ENCODE measurements at places on chromosomes 6 and 20.
A peak's percentile ranks its signal among the peaks of the same experiment; 100 is the strongest.

- peak; percentile 75 for DNase-seq
Measured at GRCh38 chr20:1266167-1266973, at the start of gene SNPH. TSS of gene SNPH (plus strand) at chr20:1266294. CDS start at chr20:1296240, 29,946 bp downstream.

GRCh38 chr6:158255989-158256601, 56.2 kb upstream of the TULP4 start:
- no peak for DNase-seq

- DNase-seq, result no peak
Measured at GRCh38 chr6:19434065-19434464, 403.1 kb upstream of the ID4 start.

DNA sequence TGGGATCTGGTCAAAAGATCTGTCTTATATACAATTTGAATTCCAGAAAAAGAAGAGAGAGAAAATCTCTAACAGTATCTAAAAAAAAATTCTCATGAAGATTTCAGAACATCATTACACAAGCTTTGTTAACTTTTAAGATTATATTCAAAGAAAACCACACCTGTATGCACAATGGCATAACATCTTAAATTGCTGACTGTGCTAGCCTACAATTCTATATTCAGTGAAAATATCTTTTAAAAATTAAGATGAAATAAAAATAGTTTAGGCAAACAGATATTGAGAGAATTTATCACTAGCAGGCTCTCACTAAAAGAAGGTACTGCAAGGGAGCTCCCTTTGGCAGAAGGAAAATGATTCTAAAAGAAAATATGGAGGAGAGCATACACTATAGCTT, 100.3 kb downstream of the BCKDHB start:
- no peak for DNase-seq

DNA sequence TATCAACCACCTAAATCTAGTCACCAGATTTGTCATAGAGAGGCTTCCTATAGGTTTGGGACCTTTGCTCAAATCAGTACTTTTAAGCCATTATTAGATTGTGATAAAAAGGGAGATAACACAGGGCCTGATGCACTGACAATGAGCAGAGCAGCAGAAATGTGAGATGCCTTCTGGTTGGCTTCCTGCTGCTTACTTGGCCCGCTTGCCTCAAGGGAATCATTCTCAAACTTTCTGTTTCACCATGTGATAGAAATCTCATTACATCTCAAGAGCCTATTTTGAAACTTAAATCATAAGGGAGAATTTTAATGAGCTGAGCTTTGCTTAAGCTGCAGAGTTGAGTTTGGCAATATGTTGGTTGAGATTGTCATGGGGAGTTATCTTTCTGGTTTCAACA, 606.0 kb downstream of the DHX35 start:
- no peak for DNase-seq

DNA sequence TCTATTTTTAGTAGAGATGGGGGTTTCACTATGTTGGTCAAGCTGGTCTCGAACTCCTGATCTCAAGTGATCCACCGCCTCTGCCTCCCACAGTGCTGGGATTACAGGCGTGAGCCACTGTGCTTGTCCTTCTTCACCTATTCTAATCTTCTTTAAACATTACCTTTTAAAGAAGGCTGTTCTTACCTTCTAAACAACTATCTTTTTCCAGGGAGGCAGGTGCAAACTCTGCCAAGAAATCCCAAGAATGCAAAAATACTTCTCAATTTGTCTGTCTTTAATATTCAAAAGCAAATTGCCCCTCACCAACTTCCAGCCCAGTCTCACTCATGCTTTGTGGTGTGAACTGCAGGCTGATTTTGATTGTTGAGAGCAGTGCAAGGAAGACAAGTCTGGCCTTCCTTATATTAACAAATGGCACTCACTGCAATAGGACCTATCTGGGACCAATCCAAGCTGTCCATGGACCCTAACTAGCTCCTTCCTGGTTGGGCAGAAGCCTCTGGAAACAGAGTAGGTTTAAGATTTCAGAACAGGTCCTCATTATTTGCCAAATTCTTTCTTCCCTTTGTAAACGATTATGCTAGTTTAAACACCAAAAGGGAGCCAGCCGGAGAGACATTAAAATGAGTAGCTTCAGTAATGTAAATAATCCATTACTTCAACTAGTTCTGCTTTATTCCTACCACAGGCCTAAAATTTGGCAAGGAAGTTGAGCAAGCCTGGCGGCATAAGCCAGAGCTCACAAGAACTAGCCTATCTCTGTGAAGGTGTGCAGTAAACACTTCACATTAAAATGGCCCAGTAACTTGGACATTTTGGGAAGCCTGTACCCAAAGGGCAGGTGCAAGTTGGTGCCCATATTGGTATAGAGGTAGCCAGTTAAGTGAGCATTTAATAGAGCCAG, 1.6 kb downstream of the SCAND1 start:
- DNase-seq, result peak; percentile 13

DNA sequence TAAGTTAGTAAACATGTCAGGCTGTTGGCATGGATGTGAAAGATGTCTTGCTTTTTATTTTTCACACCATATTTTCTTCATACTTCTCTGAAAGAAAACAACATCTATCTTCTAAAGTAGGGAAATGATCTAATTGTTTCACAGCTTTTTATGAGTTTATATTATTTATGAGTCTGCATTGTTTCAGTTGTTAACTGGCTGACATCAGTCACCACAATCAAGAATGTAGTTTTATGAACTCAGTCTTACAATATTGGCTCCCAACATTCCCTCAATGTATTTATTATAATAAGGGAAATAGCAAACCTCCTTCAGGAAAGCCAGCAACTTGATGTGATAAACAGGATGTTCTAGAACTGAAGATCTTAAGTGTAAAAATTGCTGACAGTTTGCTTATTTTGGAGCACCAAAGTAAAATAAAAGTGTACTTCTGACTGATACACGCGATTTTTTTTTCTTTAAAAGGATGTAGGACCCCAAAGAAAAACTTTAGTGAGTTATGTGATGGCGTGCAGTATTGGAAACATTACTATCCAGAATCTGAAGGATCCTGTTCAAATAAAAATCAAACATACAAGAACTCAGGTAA, 106.0 kb downstream of the ADGRG6 start:
- no peak for DNase-seq

- peak; percentile 9 for DNase-seq
Measured at GRCh38 chr6:4281341-4282293, 146.2 kb upstream of the ECI2 start.

- peak; percentile 11 for DNase-seq
Measured at GRCh38 chr6:106974999-106975737, 639 bp upstream of the CD24 start.

DNA sequence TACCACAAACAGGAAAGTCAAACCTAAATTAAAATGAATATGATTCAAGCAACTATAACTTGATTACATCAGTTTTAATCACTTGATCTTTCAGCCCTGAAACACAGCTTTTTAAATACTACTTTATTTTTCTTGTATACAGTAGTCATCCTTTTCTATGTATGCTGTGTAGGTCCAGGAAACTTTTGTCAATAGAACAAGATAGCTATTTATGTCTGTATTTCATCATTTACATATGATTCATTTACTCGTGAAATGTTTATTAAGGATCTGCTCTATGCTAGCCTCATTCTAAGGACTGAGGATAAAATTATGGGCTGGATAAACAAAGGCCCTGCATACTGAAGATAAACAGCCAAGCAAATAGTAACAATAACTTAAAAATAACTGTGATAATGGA, 930.2 kb downstream of the TFAP2A start:
- DNase-seq, result no peak

GRCh38 chr6:71047417-71047816, 90.6 kb upstream of the B3GAT2 start:
- no peak for DNase-seq

- DNase-seq, result no peak
Measured at GRCh38 chr6:108672641-108673040, 111.9 kb downstream of the FOXO3 start.

DNA sequence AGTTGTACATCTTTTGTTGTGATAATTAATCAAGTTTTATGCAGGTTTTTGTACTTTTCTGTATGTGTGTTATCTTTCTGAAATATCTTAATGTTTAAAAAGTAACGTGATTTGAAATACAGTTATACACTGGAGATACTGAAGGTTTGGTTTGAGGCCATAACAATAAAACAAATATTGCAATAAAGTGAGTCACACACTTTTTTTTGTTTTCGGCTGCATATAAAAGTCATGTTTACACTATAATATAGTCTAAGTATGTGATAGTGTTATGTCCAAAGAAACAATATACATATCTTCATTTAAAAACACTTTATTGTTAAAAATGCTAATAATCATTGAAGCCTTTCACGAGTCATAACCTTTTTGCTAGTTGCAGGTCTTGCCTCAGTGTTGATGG, 473.1 kb upstream of the GJE1 start:
- no peak for DNase-seq

GRCh38 chr6:10759884-10760329, 12.3 kb downstream of the TMEM14B start:
- peak; percentile 28 for DNase-seq

GRCh38 chr6:28751963-28752350, 171.8 kb downstream of the TRIM27 start:
- DNase-seq, result no peak

GRCh38 chr6:232982-233640, 59.2 kb upstream of the DUSP22 start:
- no peak for DNase-seq

- DNase-seq, result no peak
Measured at GRCh38 chr20:32352121-32352720, 5.9 kb upstream of the ASXL1 start.

- DNase-seq, result peak; percentile 21
Measured at GRCh38 chr6:105301072-105301503, 101.8 kb downstream of the PREP start.

DNA sequence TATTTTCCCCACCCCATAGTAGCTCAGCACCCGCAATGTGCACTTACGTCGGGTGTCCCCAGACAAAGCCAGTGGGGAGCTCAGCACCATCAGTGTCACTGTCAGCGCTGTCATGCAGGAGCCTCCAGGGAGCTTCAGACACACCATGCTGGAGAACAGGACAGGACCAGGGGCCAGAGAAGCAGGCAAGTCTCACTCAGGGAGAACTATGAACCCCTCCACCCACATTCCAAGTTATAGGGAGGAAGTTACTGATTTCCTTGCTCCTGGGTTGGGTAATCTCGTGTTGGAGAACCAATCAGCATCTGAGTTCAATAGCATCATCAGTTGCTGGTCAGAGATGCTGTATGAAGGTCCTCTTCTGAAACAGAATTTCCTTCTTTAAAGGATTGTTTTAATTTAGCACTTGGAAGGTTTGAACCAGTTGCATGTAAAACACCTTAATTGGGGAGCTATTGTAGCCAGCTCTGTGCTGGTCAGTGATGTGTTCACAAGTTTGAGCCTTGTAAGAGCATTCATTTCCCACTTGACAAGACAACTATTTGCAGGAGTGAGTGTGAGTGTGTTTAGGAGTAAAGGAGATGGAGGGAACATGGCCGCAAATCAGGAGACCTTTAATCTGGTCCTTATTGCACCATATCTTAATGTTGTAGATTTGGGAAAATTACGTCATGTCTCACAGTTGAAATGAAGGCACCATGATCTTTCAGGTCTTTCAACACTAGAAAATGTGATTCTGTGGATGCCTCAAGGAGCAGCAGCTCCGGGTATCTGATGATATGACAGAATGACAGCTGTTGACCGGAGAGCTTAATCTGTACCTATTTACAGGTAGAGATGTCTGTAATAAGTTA, at the start of gene HLA-DRB1:
Gene HLA-DRB1 (minus strand): TSS at position 253 of the 854 bp plus-strand sequence. CDS start 106 bp downstream, at position 147.
- no peak for DNase-seq

DNA sequence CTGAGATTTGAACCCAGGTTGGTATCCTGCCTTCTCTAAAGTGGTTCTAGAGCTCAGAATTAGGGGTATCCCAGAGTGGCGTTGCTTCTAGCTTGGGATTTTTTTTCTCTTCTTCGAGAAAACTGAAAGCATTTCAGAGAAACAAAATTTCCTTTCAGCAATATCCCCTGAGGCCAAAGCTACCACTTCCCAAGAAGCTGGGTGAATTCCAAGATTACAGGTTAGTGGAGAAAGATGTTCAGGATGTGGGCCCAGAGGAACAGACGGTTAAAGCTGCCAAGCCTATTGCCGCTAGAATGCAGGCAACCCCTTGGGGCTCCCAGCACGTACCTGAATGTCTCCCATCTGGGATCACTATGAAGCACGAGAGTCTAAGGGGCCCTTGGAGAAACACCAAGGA, 134.1 kb downstream of the FOXO3 start:
- no peak for DNase-seq

- peak; percentile 94 for DNase-seq
Measured at GRCh38 chr6:34235307-34236130, 1.2 kb upstream of the HMGA1 start.

GRCh38 chr20:44683263-44684046, 31.7 kb upstream of the CCN5 start:
- peak; percentile 44 for DNase-seq

GRCh38 chr6:106488494-106489370, 128.2 kb downstream of the CRYBG1 start:
- DNase-seq, result peak; percentile 86

- DNase-seq, result peak; percentile 96
Measured at GRCh38 chr20:23445596-23446217, 6.2 kb downstream of the CSTL1 start.

DNA sequence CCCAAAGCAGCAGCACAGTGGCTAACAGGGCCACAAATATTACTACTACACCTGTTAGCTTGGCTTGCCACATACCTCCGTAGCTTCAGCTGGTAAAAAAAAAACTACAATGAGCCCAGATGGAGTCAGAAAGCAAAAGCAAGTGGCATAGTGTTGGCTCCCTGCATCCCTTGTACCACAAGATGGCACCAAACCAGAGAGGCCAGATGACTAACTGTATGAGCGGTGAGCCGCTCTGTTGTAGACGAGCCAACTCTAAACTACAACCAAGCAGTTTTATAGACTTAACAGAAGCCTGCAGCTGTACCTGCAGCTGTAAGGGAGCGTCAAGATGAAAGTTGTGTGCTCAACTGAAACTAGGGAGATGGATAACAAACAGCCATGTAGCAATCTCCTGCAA, 84.5 kb upstream of the MCHR2 start:
- peak; percentile 34 for DNase-seq

- DNase-seq, result no peak
Measured at GRCh38 chr6:131683479-131683878, 17.7 kb downstream of the OR2A4 start.

DNA sequence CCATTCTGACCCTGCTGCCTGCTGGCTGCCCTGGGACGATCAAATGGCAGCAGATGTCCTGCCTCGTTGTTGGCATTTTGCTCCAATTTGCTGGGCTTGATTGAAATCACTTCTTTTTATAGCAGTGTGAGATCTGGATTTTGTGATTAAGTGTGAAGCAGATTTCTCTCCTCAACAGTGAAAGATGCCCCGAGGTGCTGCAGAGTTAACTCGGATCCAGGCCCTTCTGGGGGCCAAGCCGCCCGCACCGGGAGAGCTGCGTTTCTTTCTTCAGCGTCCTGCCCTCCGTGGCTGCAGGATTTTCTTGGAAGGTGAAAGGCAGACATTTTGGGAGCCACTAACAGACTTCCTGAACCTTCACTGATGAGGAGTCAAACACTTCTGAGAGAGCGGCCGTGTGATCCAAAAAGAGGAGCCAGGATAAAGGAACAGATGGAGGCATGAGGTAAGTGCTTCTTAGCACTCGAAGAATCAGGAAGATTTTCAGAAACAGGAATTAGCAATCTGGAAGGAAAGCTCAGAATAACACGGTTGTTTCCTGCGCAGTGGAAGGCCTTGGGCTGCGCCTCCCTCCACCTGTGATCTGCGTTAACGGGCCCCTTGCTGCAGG, 139.5 kb upstream of the AFDN start:
- DNase-seq, result no peak
